ENCODE measurements at places on chromosomes 4 and X.

GRCh38 chrX:47215291-47215900 lies 3.1 kb upstream of the CDK16 start:
- DNase-seq: no peak

- peak; percentile 21 for DNase-seq
These were observed 7.5 kb upstream of the BCOR start for GRCh38 chrX:40104985-40105834.

DNA sequence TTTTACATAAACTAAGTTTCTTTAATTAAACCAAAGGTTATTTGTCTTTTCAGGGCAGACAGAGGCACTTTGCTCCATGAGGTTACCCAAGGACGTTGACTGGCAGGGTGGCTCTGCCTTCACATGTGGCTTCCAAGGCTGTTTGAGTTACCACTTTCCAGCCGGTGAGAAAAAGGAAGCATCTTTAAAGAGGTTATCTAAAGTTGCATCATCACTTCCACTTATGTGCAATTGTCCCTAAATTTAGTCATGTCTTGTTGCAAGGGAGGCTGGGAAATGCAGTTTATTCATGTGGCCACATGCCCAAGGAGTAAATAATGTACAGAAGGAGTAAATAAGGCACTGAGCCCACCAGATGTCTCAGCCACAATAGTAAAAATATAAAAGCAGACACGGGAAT lies 29.0 kb upstream of the RAP1GDS1 start:
- DNase-seq: no peak

DNA sequence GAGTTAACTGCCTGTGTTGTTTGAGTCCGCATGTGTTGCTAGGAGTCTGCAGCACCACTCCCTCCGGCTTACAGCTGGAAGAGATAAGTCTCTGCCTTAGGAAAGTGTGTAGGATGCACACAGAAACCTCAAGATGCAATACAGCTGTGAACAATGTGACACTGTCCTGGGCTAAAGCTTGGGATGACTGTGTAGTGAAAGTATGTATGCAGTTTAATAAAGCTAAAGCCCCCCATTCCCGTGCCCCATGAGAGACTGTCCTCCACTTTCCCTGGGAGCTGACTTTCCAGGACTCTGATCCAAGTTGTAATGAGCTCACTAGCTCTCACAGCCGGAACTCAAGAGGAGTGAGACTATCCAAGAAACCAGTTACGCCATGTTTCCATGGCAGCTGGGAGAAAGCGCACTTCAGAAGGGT lies 156.6 kb upstream of the FTHL17 start:
- no peak for DNase-seq

DNA sequence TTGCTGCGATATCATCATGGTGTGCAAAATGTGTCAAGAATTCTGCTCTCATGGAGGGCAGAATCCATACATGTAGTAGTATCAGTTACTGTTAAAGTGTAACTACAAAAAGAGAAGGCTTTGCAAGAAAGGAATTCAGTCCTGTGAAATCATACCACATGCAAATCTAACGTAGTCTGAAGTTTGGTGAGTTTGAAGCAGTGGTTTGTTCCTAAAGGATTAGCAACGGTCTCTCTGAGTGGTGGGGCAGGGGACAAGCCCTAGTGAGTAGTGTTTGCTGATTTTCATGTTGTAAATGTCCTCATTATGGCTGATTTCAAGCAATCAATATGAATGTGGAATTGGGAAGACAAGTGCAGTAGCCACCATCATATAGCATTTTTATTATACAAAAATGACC lies 47.1 kb upstream of the CLNK start:
- no peak for DNase-seq

DNA sequence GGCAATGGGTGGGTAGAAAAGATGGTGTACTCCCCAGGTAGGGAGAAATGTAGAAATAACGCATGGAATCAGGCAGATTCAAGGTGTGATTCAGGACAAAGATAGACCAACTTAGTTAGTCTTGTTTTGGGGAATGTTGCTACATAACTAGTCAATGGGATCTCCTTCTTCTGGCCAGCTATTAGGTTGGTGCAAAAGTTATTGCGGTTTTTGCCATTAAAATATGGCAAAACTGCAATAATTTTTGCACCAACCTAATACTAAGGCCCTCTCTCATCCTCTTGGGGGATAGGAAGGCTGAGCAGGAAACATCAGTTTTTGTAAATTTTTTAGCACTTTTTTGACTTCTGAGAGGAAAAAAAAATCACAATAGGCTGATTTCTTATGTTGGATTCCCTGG lies 23.2 kb downstream of the CYBB start:
- DNase-seq: no peak

DNA sequence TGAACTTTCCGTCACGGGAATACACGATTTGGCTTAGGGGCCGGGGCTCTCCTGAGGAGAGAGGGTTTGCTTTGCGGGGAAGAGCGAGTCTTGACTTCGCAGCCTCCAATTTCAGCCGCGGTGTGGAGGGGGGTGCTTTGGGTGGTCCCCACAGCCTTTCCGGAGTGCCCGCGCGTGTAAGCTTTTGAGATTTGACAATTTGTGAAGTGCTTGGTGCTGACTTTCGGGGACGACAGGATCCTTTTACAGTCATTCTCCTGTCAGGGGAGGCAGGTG lies 355 bp downstream of the SCML1 start:
- DNase-seq: no peak

- no peak for DNase-seq
These were observed 74.8 kb downstream of the STPG2 start for GRCh38 chr4:98068495-98068894.

DNA sequence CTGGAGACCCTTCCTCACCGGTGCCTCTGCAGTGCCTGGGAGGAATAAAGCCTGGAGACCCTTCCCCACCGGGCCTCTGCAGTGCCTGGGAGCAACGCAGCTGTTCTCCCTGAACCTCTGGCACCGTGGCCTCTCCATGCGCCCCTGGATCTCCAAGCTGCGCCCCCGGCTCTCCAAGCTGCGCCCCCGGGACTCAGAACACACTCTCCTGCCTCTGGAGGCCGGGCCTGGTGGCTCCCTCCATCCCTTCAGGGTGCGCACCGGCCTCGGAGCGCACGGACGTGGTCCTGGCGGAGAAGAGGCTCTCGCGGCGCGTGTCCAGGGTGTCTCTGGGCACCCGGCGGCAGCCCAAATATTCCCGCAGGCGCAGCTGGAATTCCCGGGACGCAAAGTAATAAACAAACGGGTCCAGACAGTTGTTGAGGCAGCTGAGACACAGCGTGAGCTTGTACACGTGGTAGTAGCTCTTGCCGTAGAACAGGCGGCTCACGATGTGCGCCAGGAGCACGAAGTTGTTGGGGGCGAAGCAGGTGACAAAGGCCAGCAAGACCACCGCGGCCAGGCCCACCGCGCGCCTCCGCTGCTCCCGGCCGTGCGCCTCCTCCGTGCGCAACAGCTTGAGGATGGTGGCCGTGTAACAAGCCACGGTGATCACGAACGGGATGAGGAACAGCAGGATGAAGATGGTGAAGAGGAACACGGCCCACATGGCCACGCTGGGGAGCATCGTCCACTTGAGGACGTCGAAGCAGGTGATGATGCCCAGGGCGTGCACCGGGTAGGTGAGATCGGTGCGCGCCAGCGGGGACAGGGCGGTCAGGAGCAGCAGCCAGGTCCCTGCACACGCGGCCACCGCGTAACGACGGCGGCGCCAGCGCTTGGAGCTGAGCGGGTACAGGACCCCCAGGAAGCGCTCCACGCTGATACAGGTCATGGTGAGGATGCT lies 12.8 kb upstream of the ASMTL start:
- DNase-seq: no peak

DNA sequence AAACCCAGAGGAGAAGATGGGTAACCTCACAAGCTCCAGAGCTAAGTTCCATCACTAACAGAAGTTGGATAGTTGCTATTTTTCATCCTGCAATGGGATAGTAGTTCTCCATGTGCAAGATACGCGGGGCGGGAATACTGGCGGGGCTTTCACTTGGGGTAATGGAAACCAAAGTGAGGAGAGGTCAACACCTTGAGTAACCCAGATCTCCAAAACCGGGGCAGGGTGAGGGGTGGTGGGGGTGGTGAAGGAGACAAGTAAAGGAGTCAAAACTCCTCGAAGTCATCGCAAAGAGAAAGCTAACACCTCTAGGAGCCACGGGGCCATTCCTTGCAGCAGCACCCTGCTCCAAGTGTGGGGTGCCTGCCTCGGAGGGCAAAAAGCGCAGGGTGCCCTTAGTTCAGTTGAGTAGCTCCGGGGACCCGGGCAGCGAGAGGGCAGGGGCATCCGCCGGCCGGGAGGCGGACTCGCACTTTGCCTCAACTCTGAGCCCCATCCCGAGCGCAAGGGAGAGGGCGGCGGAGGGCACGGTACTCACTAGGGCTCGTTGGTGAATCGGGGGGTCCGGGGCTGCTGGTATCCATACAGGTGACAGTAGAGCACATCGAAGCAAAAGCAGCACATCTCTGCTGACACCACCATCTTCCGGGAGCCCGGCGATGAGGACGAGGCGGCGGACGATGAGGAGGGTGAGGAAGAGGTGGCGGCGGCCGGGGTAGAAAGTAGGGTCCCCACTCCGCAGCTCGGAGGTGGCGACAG lies 645 bp downstream of the AMMECR1 start:
- no peak for DNase-seq

- DNase-seq: no peak
These were observed 16.6 kb upstream of the PTCHD1 start for GRCh38 chrX:23317799-23318724.

GRCh38 chrX:33190016-33190415 lies 21.3 kb downstream of the DMD start:
- DNase-seq: no peak

DNA sequence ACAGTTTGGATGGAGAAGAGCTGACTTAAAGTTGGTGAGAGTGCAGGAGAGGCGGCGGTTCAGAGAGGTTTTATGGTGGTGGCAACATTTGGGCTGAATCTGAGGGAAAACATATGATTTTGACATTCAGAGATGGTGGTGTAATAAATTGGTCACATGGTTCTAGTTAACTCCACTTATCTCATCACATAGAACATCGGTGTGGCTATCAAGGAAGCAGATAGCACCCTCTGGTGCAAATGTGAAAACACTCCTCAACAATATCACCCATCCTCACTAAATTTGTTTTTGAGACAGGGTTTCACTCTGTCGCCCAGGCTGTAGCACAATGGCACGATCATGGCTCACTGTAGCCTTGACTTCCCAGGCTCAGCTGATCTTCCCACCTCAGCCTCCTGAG lies 28.8 kb downstream of the SUPT20HL2 start:
- no peak for DNase-seq

DNA sequence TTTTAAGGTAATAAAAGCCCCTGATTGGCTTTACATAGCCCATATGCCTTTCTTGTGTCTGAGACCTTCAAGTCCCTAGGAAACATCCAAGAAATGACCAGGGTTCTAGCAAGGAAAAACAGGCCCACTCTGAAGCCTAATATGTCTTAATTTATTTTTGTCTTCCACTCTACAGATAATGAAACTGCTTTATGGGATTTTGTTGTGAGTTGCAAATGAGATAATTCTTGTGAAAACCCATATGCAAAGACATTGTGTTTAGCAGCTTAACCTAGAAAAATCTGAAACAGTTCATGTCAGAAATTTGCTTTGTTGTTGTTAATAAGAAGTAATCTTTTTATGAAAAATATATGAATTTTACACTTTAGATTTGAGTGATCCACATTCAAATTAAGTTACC lies 190.7 kb upstream of the BMP3 start:
- no peak for DNase-seq

DNA sequence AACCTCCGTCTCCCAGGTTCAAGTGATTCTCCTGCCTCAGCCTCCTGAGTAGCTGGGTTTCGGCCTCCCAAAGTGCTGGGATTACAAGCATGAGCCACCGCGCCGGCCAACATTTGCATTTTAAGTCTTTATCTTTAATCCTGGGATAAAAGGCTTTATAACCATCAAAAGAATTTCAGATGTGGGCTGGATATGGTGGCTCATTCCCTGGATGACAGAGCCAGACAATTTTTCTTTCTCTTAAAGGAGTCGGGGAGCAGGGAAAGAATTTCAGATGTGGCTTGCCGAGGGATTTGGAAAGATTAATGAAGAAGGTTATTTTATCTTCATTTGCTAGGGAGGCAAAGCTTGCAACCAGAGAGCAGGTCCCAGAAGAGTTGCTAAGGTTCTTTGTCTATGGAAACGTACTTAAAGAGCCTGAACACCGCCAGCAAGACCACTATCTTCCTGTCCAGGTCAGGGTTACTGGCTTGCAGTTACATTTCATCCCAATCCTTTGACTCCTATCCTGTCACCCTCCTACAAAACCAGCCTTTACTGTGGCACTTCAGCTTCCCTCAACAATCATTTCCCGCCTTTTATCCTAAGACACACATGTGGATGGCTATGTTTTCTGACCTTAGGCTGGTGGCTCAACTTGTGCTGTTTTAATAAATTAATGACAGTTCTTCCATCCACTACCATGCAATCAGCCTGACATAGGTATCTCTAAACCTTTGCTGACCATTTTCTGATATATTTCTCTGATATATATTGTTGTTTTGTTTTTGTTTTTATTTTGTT lies 3.9 kb upstream of the KLHL8 start:
- no peak for DNase-seq

DNA sequence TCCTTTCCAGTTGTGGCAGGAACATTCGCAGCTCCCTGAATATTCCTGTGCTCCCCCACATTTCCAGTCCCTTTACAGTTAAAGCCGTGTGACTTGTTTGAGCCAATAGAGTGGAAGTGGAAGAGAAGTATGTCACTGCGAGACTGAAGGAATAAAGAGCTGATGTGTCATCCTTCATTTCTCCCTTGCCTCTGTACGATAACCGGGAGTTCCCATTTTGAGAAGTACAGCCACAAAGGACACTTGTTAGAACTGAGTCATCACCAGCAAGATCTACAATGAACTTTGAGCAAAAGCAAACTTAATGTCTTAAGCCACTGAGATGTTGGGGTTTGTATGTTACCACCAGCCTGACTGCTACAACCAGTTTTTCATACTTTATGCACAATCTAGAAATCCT lies 92.3 kb downstream of the SPRY1 start:
- no peak for DNase-seq

- DNase-seq: no peak
These were observed 82.6 kb downstream of the FAM53A start for GRCh38 chr4:1601533-1601835.

DNA sequence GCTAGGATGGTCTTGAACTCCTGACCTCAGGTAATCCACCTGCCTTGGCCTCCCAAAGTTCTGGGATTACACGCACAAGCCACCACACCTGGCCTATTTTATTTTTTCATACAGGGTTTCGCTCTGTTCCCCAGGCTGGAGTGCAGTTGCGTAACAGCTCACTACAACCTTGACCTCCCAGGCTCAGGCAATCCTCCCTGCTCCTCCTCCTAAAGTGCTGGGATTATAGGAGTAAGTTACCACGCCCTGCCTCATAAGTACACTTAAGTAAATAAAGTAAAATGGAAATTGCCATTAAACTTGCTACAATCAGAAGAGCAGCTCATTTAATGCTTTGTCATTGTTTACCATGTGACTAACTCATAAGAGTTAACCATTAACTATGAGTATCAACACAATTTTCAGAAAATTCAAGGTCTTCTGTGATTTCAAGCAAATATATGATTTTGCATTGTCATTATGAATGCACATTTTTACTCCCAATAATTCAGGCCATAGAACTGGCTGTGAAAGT lies 12.3 kb downstream of the UGDH start:
- DNase-seq: no peak

Measured in COR-L47 (cell line).